ENCODE measurements at places on chromosomes 1 and 21.
A peak's percentile ranks its signal among the peaks of the same experiment; 100 is the strongest.

DNA sequence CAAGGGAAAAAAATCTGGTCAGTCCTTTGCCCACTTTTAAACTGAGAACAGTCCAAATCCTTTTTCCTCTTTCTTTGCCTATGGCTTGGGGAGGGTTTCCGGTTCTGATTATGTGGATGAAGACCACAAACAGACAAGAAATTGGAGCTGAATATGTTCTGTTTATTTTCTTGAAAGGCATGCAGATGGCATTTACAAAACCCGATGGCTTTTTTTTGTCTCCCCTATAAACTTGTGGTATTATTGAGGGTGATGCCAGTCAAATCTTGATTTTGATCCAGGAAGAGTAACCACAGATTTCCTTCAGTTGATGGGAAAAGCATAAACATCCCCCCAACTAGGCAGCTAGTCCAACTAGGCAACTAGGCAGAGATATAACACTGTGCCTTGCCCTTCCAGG, 38.9 kb downstream of the PLPP3 start:
- DNase-seq = no peak

- DNase-seq = no peak
Observed at GRCh38 chr1:172647110-172647564, 11.8 kb upstream of the FASLG start.

DNA sequence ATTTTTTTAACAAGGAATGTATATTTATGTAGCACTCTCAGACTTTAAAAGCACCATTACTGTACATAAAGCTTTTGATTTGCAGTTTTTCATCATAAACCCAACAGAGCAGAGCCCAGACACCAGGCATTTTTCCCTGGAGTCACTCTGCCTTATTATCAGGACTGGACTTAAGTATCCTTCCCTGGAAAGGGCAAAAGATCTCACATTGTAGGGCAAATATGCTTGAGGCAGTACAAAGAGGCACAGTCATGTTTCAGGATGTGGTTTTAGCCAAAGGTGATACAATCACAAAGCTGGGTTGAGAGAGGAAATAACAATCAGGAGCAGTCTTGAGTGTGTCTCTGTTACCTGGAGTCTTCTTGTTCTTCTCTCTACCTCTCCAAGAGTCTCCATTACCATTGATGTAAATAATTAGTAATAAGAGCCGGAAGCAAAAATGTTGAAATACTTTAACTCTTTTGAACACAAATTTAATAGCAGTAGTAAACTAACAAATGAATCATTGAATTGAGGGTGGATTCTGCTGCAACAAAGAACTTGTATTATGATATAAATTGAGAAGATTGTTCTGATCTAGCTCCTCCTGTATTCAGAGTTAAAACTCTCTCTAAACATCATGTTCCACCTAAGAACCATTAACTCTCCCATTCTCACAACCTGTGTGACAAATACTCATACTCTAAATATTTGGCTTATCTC, 160.5 kb downstream of the LTN1 start:
- no peak for DNase-seq

DNA sequence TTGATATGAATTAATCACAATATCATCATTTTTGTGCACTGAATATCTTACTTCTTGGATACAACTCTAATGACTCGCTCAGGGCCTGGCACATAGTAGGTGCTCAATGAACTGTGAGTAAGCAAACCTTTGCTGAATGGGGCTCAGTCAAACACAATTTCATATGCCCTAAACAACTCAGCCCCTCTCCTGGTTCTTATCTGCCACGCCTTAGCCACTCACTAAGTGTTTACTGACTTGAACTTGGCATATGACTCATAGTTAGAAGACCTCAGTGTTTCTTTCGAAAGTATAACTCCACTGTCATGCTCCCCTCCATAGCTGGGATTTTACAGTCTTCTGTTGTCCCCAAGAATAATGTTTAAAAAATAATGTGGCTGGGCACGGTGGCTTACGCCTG, 4.8 kb upstream of the IFNLR1 start:
- DNase-seq = peak; percentile 88

GRCh38 chr1:25661043-25661815, 44.6 kb downstream of the MAN1C1 start:
- peak; percentile 21 for DNase-seq

DNA sequence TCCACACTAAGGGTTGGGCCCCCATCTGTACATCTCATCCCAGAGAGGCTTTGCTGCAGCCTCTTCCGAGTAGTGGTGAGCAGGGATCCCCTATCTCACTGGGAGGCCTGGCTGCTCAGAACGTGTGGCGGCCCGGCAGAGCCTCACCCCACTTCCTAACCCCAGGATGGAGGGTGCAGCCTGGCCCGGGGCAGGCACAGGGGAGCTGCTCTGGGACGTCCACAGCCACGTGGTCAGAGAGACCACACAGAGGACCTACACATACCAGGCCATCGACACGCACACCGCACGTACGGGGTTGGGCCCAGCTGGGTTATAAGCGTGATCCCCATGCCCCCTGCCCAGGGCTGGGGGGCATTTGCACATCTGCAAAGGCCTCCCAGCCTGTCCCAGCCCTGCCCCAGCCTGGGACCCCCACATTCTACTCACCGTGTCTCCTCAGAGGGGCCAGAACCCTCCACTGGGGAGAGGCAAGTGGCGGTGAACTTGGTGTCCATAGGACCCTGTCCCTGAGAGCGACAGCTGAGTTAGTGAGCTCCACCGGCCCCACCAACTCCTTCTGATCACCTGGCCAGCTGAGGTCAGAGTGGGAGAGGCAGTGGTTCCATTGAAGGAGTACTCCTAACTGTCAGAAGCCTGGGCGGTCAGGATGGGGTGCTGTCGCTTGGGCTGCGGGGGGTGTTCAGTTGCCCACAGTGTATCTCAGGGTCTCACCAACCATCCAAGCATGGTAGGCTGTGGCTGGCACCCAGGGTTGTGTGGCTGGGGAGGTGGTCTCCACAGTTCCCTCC, 41.2 kb downstream of the TRIM11 start:
- DNase-seq = no peak

DNA sequence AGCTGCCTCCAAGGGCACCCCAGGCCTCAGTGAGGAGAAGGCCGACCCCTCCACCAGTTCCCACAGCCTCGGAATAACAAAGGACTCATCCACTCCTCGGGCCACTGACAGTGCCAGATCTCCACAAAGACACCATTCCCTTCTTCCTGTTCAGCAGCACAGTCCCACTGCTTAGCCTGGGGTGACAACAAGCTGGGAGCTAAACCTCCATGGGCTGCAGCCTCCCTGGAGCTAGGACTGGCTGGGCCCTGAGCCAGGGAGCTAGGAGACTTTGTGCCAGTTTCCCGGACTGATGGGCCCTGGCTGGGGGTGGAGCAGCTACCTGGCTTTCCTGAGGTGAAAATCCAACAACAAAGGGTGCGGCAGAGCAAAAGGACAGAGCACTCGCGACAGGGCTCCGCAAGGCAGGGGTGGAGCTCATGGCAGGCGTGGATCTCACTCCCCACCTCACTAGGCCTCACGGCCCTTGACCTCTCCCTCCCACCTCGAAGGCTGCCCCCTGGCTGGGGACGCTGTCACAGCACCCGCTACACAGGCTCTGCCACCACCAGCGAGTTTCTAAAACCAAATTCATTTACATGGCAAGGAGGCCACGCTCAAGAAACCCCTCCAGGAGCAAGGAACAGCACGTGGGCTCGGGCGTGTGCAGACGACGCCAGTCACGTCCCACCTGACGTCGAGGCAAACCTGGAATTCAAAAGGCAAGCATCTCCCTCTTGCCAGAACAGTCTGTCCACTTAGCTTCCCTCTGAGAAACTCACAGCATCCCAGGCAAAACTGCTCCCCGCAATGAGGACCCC, 13.8 kb downstream of the SLC35E2B start:
- DNase-seq = no peak

DNA sequence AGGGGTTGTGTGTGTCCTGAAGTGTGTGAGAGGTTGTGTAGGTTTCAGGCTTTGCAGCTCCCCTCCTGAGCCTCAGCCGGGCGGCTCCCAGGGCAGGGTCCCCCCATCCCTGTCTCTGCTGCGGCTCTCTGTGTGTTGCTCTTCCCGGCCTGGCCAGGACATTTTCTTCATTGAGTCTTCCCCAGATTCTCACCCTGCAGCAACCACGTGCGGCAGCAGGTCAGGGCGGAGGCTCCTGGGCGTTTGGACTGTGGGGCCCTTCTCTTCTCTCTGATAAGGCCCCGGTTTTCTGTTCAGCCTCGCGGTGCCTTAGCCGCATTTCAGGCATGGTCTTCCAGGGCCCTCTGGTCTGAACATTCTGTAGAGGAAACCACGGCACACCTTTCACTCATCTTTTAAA, 1.8 kb upstream of the TCP10L start:
- DNase-seq = no peak

- DNase-seq = no peak
Observed at GRCh38 chr1:246722720-246723119, 1.5 kb upstream of the SCCPDH start.

DNA sequence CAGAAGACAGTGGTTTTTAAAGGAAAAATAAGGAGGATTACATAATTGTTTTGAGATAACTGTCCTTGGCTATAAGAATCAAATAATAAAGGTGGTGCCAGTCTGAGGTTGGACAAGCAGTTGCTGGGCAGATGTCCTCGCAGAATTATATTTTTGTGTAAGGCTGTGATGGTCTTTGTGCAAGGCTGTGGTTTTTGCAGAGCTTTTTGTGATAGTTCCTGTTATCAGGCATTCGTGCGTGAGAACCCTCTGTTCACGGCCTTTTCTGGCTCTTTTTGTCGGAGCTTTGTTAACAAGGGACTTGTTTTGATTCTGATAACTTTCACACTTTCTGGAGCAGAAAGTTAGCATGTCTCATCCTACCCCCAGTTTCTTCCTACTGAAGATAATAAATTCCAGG, 33.4 kb downstream of the SH3BP5L start:
- DNase-seq = no peak

DNA sequence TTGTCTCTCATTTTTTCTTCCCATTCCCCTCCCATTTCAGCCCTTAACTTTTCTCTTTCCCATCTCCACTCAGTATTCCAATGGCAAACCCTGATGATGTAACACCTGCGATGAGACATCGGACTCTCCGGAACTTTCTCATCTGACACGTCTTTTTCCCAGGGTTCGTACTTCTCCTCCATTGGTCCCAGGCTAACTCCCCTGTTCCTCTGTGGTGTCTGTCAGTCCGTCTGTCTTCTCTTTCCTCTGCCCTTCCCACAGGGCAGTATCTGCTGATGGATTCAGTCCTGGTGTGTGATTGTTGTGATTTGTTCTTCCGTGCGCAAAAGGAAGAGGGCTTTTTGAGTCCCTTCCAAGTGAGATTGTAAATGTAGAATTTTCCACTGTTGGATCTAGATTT, 27.7 kb downstream of the VANGL2 start:
- no peak for DNase-seq

DNA sequence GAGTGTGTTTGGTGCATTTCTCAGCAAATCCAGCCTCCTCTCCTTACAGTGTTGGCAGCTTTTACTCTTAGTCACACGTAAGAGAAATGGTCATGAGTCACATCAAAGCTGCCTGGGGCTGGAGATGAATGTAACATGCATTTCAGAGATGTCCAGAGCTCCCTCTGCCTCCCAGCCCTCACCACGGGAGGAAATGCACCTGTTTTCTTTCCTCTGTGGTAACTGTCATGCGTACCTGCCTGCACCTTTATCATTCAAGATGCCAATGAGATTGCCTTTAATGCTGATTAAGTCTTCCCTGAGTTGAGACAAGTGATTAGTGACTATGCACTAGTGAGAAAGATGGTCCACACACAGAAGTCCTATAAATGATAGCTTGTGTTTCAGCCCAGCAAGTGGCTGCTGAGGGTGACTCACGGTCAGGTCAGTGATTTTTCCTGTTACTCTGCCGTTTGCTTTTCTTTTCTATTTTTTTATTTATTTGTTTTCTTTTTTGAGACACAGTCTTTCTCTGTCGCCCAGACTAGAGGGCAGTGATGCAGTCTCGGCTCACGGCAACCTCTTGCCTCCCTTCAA, 277.3 kb upstream of the FMN2 start:
- peak; percentile 32 for DNase-seq

- DNase-seq = no peak
Observed at GRCh38 chr21:36763305-36763704, 64.4 kb downstream of the SIM2 start.

DNA sequence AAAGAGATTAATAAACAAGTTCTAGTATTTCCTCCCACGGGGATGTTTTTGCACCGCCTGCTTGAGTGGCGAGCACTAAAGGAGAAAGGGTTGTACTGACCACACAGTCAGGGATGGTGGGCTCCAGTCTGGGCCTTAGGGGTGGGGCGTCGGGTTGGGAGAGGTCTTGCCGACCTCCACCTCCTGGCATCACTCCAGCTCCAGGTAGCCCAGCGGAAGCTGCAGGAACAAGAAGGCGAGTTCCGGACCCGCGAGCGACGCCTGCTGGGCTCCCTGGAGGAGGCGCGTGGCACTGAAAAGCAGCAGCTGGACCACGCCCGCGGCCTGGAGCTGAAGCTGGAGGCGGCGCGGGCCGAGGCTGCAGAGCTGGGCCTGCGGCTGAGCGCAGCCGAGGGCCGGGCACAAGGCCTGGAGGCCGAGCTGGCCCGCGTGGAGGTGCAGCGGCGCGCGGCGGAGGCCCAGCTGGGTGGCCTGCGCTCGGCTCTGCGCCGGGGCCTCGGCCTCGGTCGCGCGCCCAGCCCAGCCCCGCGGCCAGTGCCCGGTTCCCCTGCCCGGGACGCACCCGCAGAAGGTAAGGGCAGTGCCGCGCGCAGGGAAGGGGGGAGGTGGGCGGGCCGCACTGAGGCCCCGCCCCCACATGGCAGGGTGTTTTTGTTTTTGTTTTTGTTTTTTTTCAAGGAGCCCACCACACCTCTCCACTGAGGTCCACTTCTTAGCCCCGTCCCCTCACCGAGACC, 19.7 kb downstream of the MFAP2 start:
- peak; percentile 81 for DNase-seq

GRCh38 chr1:119748040-119748439, 20.7 kb downstream of the HMGCS2 start:
- no peak for DNase-seq

GRCh38 chr21:43734928-43735229, 15.9 kb downstream of the PDXK start:
- DNase-seq = no peak

- no peak for DNase-seq
Observed at GRCh38 chr1:22284906-22285548, 142.1 kb upstream of the WNT4 start.

- no peak for DNase-seq
Observed at GRCh38 chr1:45622524-45623394, 1.1 kb downstream of the CCDC17 start.

GRCh38 chr1:236491469-236492136, 32.2 kb upstream of the LGALS8 start:
- no peak for DNase-seq

- DNase-seq = peak; percentile 40
Observed at GRCh38 chr1:10195570-10195969, 14.8 kb upstream of the KIF1B start.

DNA sequence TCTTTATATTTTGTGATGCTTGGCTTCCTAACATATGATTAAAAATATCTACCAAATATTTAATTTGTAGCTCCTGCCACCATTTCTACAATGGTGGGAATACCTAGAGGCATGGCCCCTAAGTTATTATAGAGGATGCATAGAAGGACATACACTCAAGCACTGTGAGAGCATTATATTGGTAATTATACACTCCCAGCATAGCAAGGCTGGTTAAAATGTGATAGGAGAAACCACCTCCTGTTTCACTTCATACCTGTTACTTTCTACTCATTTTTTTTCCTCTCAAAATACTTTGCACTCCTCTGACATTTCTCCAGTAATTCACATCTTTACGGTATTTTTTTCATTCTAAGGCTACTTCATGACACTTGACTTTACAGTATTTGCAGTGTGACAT, 92.9 kb downstream of the HS2ST1 start:
- no peak for DNase-seq
